Thoracic aorta (tissue), 2 donors: ENCODE measurements at places on chromosomes 2 and 18. TPM values are rescaled to one million over a fixed set of nuclear protein-coding genes. Genes with fewer than 3 reads are reported as not detected.

RTP5 gene
- not detected for total RNA-seq

GRCh38 chr2:65072181-65072970, 16.2 kb downstream of the CEP68 start:
- H3K36me3 ChIP-seq, result peaks cover 25% of the 10 kb centered on the region
- H3K27me3 ChIP-seq, result no peaks in the 10 kb centered on the region
- peaks cover 65% of the 10 kb centered on the region for H3K4me1 ChIP-seq
- H3K4me3 ChIP-seq, result no peak overlapping the region

GRCh38 chr2:121412349-121412748, 118.3 kb upstream of the RNU4ATAC start:
- no peak overlapping the region for H3K27ac ChIP-seq
- H3K4me1 ChIP-seq, result no peaks in the 10 kb centered on the region
- no peak for DNase-seq
- no peaks in the 10 kb centered on the region for H3K27me3 ChIP-seq

CMPK2 gene
- 5.3 TPM for total RNA-seq

ADAM23 gene
- 4.5 TPM for total RNA-seq

- H3K4me1 ChIP-seq, result no peaks in the 10 kb centered on the region
- H3K36me3 ChIP-seq, result no peaks in the 10 kb centered on the region
- no peak overlapping the region for H3K27ac ChIP-seq
- H3K4me3 ChIP-seq, result no peak overlapping the region
- H3K27me3 ChIP-seq, result no peaks in the 10 kb centered on the region
Observed at GRCh38 chr2:214648520-214648919, 161.0 kb downstream of the BARD1 start.

- H3K4me1 ChIP-seq, result peaks cover 15% of the 10 kb centered on the region
- H3K36me3 ChIP-seq, result no peaks in the 10 kb centered on the region
- no peak overlapping the region for H3K27ac ChIP-seq
- no peak for DNase-seq
Observed at GRCh38 chr2:64797881-64798575, 144.3 kb upstream of the SERTAD2 start.

GRCh38 chr18:54679318-54680149, 88.5 kb downstream of the DYNAP start:
- no peaks in the 10 kb centered on the region for H3K27me3 ChIP-seq
- DNase-seq, result no peak
- H3K4me3 ChIP-seq, result no peak overlapping the region
- no peaks in the 10 kb centered on the region for H3K4me1 ChIP-seq
- H3K27ac ChIP-seq, result no peak overlapping the region
